ENCODE measurements at places on chromosomes 3 and 15.
A peak's percentile ranks its signal among the peaks of the same experiment; 100 is the strongest.

DNA sequence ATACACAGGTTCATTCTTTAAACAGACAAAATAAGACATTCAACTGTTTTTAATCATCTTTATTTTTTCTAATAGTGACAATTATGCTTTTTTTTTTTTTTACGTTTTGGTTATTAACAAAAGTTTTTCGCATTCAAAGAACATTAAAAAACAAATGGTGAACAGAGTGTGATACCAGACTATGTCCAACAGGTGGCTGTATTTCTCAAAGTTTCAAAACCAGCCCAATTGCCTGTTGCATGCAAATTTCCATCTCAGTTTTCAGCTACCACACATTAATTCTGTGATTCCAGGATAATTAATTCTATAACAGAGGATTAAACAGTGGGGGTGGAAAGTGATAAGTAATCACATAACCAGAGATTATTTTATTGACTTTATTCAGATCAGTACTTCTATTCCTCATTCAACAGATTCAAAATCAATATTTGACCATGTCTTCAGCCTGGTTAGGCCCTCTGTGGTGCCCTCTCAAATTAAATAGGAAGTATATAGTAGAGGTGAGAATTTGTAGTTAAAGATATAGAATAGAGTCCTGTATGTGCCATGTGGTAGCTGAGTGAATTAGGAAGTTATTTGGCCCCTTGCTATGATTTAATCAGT lies 122.2 kb upstream of the DCBLD2 start:
- no peak for DNase-seq

DNA sequence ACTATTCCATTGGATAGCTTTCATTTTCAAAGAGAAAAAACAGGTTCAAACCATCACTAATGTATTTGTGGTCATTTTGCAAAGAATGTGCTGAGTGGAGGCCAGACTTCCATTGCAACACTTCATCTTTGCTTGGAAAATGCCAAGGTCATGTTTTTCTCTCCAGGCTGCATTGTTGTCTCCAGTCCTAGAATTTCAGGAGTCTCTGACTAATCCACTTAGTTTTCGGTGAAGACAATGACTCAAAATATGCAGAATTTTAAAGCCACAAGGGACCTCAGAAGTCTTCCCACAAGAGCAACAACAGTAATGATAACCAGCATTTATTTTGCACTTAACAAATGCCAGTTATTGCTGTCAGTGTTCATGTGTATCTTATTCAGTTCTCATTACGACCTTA lies 277.0 kb downstream of the RYR3 start:
- no peak for DNase-seq

- DNase-seq, result no peak
Observed at GRCh38 chr15:70336425-70337009, 238.8 kb upstream of the TLE3 start.

DNA sequence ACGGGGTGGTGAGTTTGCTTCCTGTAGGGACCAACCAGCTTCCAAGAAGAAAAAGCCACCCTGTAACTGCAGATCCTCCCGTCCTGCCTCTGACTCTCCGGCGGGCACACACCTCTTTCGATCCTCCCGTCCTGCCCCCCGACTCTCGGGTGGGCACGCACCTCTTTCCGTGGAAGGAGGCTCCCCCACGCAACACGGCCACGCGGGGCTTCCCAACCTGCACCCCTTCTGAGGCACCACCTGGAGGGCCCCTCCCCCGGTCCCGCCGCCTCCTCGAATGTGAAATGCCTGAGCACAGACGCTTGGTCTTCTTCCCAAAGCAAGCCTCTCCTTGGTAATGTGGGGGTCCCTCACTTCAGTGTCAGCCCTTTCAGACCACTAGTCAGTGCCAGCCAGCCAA lies 7.3 kb downstream of the ADAMTS17 start:
- DNase-seq, result no peak

GRCh38 chr3:12822725-12823373 lies 18.5 kb downstream of the RPL32 start:
- no peak for DNase-seq

DNA sequence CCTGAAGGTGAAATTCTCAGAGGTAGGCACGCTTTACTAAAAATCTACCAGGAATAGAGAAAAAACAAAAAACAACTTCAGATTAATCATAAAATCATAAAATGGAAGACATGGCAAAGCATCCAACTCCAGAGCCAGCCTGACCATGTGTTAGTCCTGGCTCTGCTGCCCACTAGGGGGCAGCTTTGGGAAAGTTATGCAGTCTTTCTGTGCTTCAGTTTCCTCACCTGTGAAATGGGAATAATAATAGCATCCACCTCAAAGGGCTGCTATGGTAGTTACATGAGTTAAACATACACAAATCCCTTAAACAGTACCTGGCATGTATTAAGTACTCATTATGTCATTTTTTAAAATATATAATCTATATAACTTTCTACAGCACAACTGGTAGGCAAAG lies 52.3 kb downstream of the WNT5A start:
- DNase-seq, result peak; percentile 1

DNA sequence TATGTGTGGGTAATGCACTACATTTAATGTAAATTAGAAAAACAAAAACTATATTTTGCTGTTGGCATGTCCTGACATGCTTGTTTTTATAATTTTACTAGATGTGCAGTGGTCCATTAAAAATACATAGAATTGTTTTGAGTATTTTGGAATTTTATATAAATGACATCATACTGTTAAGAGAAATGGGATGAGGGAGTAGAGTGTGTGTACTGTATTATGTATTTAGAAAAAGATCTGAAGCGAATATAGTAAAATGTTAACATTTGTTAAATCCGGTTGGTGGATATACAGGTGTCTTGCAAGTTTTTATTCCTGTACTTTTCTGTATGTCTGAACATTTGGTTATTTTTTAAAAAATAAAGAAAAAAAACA lies 288.4 kb upstream of the SATB1 start:
- DNase-seq, result no peak
